Esophagus muscularis mucosa (tissue), 4 donors: ENCODE measurements at places on chromosomes 5 and 9. TPM values are rescaled to one million over a fixed set of nuclear protein-coding genes. Genes with fewer than 3 reads are reported as not detected.
A peak's percentile ranks its signal among the peaks of the same experiment; 100 is the strongest.

DNA sequence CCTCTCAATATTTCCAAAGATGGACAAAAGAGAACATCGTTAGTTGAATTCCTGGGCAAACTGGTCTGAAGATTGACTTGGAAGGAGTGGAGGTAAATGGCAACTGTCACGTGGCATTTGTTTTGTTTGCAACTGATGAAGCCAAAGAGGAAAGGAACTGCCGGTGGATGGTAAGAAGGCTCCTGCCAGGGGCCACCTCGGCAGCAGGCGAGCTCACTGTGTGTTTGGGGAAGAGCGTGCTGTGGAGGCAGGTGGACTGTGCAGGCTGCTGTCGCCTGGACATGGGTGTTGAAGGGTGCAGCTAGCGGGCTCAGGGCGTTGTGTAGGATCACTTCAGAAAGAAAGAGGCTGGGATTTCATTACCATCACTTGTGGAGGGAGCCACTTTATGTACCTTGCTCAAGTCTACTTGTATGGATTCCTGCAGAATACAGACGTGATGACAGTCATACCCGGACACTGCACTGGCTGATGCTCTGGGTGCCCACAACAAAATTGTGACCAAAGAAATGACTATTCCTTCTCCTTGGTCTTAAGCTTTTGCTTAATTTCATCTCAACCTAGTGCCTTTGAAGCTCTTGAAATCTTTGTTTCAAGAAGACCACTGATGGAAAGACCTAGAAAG is 72.7 kb downstream of the MAP1B start:
- H3K27me3 ChIP-seq: no peaks in the 10 kb centered on the region
- H3K27ac ChIP-seq: peak overlapping the region; percentile 73
- H3K4me3 ChIP-seq: peak overlapping the region; percentile 41
- H3K36me3 ChIP-seq: peaks cover 10% of the 10 kb centered on the region

GRCh38 chr9:249025-249424 is 34.4 kb downstream of the DOCK8 start:
- H3K36me3 ChIP-seq: no peaks in the 10 kb centered on the region
- DNase-seq: no peak
- no peaks in the 10 kb centered on the region for H3K27me3 ChIP-seq
- no peak overlapping the region for H3K27ac ChIP-seq
- H3K4me1 ChIP-seq: no peaks in the 10 kb centered on the region

DNA sequence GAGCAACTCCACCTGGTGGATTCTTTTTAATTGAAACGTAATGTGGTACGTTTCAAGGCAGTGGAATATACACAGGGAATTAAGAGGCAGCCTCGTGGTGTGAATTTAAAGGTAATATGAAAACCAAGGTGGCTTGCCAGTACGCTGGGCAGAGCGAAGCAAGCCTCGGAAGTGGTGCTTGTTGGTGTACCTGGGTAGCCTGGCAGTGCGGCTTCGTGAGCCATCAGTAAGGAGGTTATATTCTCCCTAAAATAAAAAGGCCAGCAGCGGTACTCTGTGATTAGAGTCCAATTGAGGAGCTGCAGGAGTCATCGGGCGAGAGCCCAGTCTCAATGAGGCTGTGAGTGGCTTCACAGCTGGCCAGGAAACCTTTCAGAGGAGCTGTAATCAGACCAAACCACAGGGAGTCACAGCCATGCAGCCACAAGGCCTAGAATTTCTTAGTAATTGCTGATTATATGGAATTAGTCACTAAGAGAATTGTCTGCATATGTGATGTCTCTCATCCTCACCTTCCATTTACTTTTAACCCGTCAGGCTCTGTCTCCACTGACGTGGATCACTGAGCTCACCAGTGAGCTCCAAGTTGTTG is 57.7 kb downstream of the DCP2 start:
- no peak overlapping the region for H3K27ac ChIP-seq
- H3K27me3 ChIP-seq: no peaks in the 10 kb centered on the region
- H3K36me3 ChIP-seq: no peaks in the 10 kb centered on the region
- peak; percentile 88 for DNase-seq
- peaks cover 8% of the 10 kb centered on the region for H3K4me1 ChIP-seq

Gene NPR3
- 2.1 TPM for total RNA-seq

Gene GRIA1
- 1.0 TPM for total RNA-seq

DNA sequence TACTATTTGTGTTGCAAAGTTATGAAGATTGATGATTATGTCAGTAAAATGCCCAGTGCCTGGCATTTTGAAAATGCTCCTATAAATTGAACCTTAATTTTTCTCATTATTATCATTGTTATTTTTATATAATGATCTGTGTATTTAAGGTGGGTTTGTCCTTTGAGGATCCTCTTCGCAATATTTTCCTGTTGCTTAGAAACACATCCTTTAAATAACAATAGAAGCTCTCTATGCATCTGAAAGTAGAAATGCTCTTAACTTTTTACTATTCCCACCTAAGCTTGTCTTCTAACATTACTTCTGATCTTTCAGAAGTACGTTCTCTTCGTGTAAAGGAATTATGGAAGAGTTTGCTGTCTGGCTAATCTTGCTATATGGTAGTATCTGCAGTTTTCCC is 214.7 kb upstream of the TLX3 start:
- no peaks in the 10 kb centered on the region for H3K36me3 ChIP-seq
- no peak for DNase-seq
- H3K4me1 ChIP-seq: no peaks in the 10 kb centered on the region
- no peaks in the 10 kb centered on the region for H3K27me3 ChIP-seq
- no peak overlapping the region for H3K4me3 ChIP-seq

Gene SLC6A18
- total RNA-seq: not detected

GRCh38 chr9:124137944-124138335 is 119.8 kb upstream of the NEK6 start:
- H3K4me3 ChIP-seq: no peak overlapping the region
- H3K36me3 ChIP-seq: no peaks in the 10 kb centered on the region
- DNase-seq: no peak
- H3K27ac ChIP-seq: no peak overlapping the region

- H3K4me3 ChIP-seq: no peak overlapping the region
- DNase-seq: no peak
- no peak overlapping the region for H3K27ac ChIP-seq
- H3K4me1 ChIP-seq: peaks cover 5% of the 10 kb centered on the region
- H3K36me3 ChIP-seq: no peaks in the 10 kb centered on the region
- no peaks in the 10 kb centered on the region for H3K27me3 ChIP-seq
Observed at GRCh38 chr5:52497133-52497693, 290.5 kb upstream of the ITGA1 start.

Gene F12
- total RNA-seq: not detected

DNA sequence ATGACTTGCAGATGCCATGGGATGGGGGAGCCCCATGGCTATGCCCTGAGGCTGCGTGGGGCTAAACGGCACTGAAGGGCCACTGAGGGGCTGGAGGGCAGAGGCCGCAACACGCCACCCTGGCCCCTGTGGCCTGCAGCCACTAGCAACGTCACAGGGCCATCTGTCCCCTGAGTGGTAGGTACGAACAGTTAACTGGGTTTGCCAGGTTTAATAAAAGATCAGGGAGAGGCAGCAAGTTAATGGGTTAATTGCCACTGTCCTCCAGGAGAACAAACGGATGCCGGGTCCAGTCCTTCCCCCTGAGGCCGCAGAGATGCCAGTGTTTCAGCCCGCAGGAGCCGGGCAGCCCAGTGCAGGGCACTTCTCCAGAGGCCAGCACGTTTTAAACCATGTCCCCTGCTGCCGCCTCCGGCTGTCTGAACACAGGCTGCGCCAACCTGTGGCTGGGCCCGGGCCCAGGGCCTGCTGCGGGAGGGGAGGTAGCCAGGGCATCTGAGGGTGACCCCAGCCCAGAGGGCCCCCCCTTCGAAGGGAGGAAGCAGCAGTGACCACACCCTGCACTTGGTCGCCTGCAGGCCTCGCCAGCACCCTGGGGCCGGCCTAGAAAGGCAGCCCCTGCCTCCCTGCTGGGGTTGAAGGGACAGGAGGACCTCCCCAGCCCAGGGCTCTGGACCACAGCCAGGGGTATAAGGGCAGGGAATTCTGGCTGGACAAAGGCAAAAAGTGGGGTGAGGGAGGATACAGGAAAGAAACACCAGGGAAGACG is 227.3 kb downstream of the FANCC start:
- no peaks in the 10 kb centered on the region for H3K27me3 ChIP-seq
- no peak overlapping the region for H3K4me3 ChIP-seq
- peaks cover 98% of the 10 kb centered on the region for H3K4me1 ChIP-seq

DNA sequence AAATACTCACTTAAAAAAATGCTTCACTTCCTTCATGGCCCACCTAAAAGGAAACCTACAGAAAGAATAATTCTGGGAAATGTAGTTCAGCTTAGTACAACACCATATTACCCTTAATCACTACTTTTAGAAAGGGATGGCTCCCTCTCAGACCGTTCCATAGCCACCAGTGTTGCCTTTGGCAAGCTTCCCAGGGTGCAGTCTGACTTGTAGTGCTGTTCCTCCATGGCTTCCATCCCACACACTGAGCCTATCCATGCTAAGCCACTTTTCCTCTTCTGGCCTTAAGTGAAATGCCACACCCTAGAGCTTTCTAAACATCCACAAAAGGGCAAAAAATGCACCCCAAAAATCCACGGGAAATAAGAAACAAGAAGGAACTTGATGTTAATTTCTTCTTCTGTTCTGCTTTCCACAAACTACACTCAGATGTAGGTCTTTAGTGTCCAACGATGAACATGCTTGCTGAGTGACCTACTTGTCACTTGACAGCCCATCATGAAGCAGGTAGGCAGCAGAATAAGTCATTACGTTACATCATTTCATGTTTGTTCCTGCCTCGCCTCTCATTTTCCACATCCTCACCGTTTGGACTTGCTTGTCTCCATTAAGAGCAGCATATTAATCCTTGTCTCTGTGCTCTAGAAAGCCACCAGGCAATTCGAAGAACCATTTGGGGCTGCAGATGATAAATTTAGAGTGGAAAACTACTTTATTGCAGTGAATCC is 391.1 kb upstream of the GRAMD2B start:
- H3K27ac ChIP-seq: no peak overlapping the region
- H3K4me1 ChIP-seq: no peaks in the 10 kb centered on the region
- no peak for DNase-seq

Gene FAXDC2
- total RNA-seq: 31.1 TPM

Gene THOC3
- total RNA-seq: 26.8 TPM

Gene CER1
- not detected for total RNA-seq

DNA sequence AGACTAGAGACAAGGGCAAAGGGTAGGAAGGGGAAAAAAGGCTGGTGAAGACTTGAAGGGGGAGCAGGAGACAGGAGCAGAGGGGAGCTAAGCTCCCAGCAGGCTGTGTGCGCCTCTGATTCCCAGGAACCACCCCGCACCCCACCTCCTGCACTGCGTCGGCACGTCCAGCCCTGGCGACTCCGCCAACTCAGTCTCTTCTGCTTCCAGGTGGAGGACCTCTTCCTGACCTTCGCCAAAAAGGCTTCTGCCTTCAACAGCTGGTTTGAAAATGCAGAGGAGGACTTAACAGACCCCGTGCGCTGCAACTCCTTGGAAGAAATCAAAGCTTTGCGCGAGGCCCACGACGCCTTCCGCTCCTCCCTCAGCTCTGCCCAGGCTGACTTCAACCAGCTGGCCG is 30.5 kb downstream of the DYNC2I2 start:
- H3K4me1 ChIP-seq: peaks cover 16% of the 10 kb centered on the region
- no peaks in the 10 kb centered on the region for H3K27me3 ChIP-seq
- peaks cover 99% of the 10 kb centered on the region for H3K36me3 ChIP-seq
- no peak overlapping the region for H3K4me3 ChIP-seq
- no peak for DNase-seq

Gene ACTBL2
- not detected for total RNA-seq

- H3K4me3 ChIP-seq: no peak overlapping the region
- no peaks in the 10 kb centered on the region for H3K36me3 ChIP-seq
- no peak overlapping the region for H3K27ac ChIP-seq
- no peak for DNase-seq
Observed at GRCh38 chr9:135698236-135698635, 1.0 kb downstream of the SOHLH1 start.

DNA sequence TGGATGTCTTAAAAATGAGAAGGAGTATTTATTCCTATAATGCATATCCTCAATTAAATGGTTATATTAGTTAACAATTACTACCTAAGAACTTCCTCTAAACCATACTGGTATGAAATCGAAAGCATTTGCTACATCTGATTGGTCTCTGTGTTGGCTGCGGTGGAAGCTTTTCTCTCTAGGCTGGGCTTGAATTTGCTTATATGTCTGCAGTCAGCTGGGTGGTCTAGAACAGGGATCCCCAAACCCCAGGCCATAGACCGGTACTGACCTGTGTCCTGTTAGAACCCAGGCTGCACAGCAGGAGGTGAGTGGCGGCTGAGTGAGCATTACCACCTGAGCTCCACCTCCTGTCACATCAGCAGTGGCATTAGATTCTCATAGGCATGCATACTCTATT is 112.3 kb downstream of the TLE4 start:
- no peak overlapping the region for H3K27ac ChIP-seq
- no peaks in the 10 kb centered on the region for H3K36me3 ChIP-seq
- peak; percentile 66 for DNase-seq
- H3K27me3 ChIP-seq: no peaks in the 10 kb centered on the region

GRCh38 chr5:60196385-60197113 is 303.0 kb upstream of the PDE4D start:
- no peak for DNase-seq
- H3K4me1 ChIP-seq: no peaks in the 10 kb centered on the region
- H3K4me3 ChIP-seq: no peak overlapping the region
- no peaks in the 10 kb centered on the region for H3K27me3 ChIP-seq

Gene PHF24
- total RNA-seq: under 0.01 TPM

Gene NR2F1-AS1
- total RNA-seq: 8.6 TPM

DNA sequence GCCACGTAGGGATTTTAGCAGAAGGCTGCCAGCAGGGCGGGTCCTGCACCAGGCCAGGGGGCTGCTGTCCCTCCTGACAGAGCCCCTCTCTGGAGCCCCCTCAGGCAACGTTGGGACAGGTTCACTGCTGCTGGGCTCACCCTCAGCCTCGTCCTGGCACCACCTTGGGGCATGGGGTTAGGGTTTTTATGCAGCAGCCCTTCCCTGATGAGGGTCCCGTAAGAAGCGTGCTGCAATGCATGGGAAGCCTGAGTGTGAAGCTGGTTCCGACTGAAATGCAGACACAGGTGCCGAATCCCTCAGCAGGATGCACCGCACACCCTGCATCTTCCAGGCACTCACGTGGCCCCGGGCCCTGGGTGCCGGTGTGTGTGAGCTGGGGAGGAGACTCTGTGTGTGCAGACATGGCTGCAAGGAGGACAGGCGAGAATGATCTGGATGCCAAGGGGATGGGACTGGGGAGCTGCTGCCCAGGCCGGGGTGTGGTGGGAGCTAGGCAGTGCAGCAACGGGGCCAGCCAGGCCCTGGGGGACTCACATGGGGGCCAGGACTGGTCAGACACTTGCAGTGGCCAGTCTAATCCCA is 27.1 kb downstream of the ZDHHC11B start:
- peaks cover 46% of the 10 kb centered on the region for H3K4me1 ChIP-seq
- H3K27me3 ChIP-seq: no peaks in the 10 kb centered on the region
- no peak for DNase-seq

Gene KDM3B
- 88.8 TPM for total RNA-seq

Gene OR13C3
- total RNA-seq: not detected

- peaks cover 86% of the 10 kb centered on the region for H3K36me3 ChIP-seq
- DNase-seq: no peak
- no peaks in the 10 kb centered on the region for H3K27me3 ChIP-seq
- H3K27ac ChIP-seq: no peak overlapping the region
Observed at GRCh38 chr5:177336112-177336511, 15.4 kb downstream of the LMAN2 start.
